Activated CD8-positive, alpha-beta memory T cell treated with anti-CD3 and anti-CD28 coated beads, Interleukin-2, amount 50 U/mL, for 48 hours (primary cell): ENCODE measurements at places on chromosomes 4 and X.

GRCh38 chr4:110793381-110793801 lies 170.5 kb upstream of the PITX2 start:
- DNase-seq, result no peak

GRCh38 chr4:98421111-98421510 lies 159.9 kb downstream of the RAP1GDS1 start:
- no peak for DNase-seq

GRCh38 chr4:43816116-43816515 lies 632.5 kb downstream of the KCTD8 start:
- no peak for DNase-seq

- DNase-seq, result no peak
Measured at GRCh38 chr4:109648266-109648996, 54.8 kb downstream of the CASP6 start.

DNA sequence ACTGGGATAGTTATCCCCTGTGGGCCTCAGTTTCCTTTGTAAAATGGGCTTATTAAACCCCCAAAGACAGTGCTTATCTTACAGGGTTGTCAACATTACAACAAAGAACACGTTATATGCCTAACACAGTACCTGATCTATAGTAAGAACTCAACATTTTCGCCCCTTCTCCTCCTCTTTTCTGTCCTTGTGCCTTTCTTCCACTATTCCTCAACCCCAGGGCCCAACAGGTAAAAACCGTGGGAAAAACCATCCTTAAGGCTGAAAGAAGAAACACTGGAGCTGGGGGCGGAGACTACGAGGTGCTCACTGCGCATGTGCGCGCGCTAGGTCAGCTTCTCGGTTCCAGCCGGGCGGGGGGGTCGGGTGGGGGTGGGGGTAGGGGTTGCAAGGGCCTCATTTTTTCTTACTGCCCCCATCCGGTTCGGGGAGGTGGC lies 426 bp upstream of the XIAP start:
- no peak for DNase-seq

DNA sequence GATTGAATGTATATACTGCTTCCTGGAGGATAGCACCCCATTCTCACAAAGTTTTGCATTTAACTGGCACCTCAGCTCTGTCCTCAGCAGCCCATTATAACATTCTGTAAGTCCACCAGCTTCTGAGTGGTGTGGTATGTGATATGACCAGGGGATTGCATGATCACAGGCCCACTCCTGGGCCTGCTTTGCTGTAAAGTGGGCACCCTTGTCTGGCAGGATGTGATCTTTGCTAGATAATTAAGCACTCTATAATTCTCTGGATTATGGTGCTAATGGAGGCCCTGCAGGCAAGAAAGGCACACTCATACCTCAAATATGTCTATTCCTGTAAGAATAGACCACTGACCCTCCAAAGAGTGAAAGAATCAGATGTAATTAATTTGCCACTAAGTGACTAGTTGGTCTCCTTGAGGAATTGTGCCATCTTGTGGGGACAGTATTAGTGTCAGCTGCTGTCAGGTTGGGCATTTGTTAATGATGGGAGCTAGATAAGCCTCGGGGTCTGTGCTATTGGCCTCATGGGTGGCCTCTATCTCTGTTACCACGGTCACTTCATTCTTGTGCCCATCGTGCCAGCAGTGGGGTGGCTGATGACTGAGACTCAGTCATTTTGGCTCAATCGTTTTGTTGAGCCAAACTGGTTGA lies 2.2 kb upstream of the CFI start:
- no peak for DNase-seq

GRCh38 chr4:165118256-165118909 lies 5.7 kb upstream of the TMEM192 start:
- no peak for DNase-seq

- DNase-seq, result peak; percentile 6
Measured at GRCh38 chr4:184397516-184398163, 76.7 kb downstream of the IRF2 start.

DNA sequence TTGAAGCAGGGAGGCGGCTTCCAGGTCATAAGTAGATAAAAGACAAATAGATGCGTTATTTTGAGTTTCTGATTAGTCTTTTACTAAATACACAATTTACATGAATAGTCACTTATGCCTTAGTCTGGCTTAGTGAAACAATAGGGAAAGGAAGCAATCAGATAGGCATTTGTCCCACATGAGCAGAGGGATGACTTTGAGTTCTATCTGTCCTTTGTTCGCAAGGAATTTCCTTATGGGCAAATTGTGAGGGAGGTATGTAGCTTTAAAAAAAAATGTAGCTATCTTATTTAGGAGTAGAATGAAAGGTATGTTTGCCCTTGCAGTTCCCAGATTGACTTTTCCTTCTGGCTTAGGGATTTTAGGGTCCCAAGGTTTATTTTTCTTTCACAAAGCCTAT lies 26.3 kb upstream of the ADH1C start:
- DNase-seq, result no peak

GRCh38 chr4:152109531-152110509 lies 349.0 kb upstream of the GATB start:
- no peak for DNase-seq

DNA sequence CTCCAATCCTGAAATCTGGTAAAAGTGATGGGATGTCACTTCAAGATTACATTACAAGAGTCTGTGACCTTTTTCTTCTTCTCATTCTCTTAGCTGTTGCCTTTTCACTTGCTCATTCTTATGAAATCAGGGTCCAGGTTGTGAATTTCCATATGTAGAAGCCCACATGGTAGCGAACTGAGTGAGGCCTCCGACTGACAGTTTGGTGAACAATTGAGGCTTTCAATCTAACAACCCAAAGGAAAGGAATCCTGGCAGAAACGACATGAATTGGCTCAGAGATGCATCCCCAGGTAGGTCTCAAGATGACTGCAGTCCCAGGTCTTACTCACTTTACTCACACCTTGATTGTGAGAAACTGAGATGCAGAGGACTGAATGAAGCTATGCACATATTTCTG lies 203.4 kb upstream of the FAT4 start:
- DNase-seq, result no peak

DNA sequence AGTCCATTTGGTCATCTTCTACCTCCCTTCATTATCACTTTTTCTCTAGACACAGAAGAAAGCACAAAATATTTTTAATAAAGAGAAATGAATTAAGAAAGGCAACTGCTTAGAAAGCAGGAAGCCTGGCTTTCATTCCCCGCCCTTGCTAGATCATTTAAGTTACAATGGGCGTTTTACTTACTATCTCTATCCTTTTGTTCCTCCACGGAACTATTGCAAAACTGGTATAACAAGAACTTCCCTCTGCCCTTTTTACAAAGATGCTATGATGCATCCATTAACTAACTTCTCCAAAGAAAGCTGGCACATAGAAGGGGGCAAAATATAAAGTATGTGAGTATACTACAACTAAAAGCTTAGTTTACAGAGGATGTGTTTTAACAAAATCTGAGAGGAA lies 434.5 kb upstream of the FTHL17 start:
- DNase-seq, result no peak

DNA sequence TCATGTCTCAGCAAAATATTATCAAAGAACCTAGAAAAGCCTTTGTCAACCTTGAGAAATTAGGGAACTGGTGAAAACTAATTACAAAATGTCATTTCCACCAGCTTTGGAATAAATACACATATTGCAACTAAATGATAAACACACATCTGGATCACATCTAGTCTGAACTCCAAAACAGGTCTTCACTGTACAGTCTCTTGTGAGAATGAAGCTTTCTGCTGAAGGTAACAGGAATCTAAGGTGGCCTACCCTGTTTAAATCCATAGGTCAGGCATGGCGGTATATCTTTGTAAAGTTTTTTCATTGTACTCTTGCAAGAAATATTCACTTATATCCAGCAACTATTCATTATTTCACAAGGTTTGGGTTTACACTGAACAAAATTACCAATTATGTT lies 1.7 kb downstream of the SH3D19 start:
- DNase-seq, result no peak

- no peak for DNase-seq
Measured at GRCh38 chrX:129714581-129714980, 24.2 kb upstream of the XPNPEP2 start.
